ENCODE measurements at places on chromosomes 3 and 15.
A peak's percentile ranks its signal among the peaks of the same experiment; 100 is the strongest.

GRCh38 chr15:58473724-58474123, 41.9 kb downstream of the LIPC start:
- DNase-seq, result no peak

DNA sequence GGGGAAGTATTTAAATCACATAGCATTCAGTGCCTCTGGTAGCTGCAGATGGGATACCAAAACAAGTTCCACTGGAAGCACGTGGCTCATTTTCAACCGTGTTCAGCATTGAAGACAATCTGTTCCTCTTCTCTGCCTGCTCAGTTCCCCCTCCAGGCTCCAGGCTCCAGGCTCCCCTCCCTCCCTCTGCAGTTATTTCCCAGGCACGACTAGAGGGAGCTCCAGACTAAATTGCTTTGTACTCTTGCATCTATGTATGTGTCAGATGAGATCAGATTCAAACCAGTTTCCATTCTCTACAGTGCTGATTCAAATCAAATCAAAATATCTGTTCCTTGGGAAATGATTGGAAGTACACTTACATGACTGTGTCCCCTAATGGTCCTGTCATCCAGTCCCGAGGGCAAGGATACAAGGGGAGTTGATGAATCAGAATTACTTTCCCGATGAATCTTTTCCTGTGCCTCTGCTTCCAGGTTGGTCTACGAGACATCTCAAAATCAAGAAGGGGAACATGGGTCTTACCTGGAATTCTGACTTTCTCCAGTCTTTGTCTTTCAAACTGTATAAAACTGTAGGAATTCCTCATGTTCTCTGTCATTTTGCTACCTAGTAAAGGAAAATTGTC, 600.5 kb downstream of the EDEM1 start:
- peak; percentile 61 for DNase-seq

- DNase-seq, result no peak
These were observed 108.8 kb upstream of the MME start for GRCh38 chr3:154971341-154971740.

DNA sequence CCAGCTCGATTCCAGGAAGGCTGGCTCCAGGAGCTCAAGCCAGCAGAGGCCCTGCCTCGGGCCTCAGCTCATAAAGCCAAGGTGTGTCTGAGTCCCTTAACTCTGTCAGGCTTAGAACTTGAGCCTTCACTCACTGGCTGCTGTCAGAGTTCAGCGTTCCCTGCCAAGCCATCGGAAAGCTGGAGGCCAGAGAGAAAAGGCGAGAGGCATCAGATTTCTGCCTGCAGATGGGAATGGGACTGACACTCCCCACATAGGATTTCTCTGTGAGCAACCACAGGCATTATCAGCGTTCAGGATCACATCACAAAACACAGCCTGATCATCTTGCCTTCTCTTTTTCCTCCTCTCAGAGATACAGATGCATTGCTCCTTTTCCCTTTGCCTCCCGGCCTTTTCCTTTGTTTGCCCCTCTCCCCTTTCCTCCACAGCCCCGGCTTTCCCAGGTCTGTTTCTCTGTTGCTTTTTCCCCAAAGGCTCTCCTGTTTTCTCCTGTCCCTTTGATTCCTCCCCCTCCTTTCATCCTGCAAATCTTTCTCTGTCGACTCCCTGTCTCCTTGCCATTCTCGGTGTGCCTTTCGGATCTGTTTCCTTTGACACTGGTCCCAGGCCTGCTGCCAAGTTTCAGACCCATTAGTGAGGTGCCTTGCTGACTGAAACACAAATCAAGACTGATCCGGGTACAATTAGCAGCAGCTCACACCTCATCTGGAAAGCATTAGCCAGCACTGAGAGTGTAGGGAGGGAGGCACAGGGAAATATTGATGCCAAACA, 44.5 kb upstream of the BOC start:
- peak; percentile 67 for DNase-seq

DNA sequence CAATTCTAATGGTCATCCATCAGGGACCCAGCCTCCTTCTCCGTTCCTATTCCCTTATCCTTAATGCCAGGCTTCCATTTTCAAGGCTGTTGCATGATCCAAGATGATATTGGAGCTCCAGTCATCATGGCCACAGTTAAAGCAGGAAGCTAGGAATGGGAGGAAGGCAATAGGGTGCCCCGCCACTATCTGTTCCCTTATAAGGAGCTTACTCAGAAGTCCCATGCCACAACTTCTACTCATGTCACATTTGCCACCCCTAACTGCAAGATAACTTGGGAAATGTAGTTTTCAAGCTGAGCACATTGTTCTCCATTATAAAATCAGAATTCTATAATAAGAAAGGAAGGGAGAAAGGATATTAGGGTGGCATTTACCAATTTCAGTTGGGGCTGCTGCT, 38.6 kb upstream of the SPSB4 start:
- no peak for DNase-seq

- DNase-seq, result no peak
These were observed 41.9 kb downstream of the FMN1 start for GRCh38 chr15:33152502-33153109.

- no peak for DNase-seq
These were observed 111.0 kb downstream of the MECOM start for GRCh38 chr3:169552533-169552932.

All from ecto neural progenitor cell (in vitro differentiated cells).